Right renal pelvis (tissue), 4 donors: ENCODE measurements at places on chromosomes 1 and 21.

GRCh38 chr1:204104331-204105130 lies 31.6 kb downstream of the SOX13 start:
- DNase-seq, result no peak

GRCh38 chr1:53685272-53686051 lies 53.5 kb downstream of the GLIS1 start:
- DNase-seq, result no peak

- no peak for DNase-seq
These were observed 102.9 kb downstream of the DYRK1A start for GRCh38 chr21:37469441-37469840.

GRCh38 chr1:34625521-34626015 lies 129.3 kb upstream of the GJB5 start:
- no peak for DNase-seq

GRCh38 chr1:114094675-114095074 lies 59.0 kb downstream of the SYT6 start:
- no peak for DNase-seq

DNA sequence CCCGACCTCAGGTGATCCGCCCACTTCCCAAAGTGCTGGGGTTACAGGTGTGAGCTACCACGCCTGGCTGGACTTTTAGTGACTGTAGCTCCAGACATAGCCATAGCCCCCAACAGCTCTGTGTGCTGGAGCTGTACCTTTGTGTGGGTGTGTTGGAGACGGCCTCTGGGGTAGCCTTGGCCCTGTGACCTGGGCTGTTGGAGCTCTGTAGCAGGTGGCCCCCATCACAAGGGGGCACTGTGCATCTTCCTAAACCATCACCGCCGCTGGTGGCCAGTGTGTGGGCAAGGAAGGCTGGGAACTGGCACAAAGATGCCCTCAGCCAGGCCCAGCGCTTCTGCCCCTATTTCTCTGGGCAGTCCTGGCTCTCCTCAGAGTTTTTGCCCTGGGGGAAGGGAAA lies 38.4 kb upstream of the FOXO6 start:
- no peak for DNase-seq

GRCh38 chr1:184822267-184822666 lies 67.6 kb upstream of the EDEM3 start:
- DNase-seq, result no peak

- no peak for DNase-seq
These were observed 73.7 kb downstream of the KCNN3 start for GRCh38 chr1:154796303-154796892.

DNA sequence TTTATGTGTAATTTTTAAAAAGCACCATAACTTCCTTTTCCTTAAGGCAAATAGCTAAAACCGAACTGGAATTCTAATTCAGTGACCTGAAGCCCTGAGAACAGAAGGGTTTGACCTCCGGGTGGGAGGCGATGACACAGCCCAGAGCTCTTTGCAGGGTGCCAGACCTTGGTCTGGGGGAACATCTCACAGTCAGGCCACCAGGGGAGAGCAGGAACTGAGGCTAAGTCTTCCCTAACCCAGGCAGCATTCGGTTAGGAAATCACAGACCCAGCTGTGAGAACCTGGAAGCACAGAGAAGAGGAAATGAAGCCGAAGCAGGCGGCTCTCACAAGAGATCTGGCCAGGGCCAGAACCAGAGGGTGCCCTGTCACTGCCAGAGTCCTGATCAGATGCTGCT lies 444.8 kb downstream of the TTLL7 start:
- DNase-seq, result no peak

DNA sequence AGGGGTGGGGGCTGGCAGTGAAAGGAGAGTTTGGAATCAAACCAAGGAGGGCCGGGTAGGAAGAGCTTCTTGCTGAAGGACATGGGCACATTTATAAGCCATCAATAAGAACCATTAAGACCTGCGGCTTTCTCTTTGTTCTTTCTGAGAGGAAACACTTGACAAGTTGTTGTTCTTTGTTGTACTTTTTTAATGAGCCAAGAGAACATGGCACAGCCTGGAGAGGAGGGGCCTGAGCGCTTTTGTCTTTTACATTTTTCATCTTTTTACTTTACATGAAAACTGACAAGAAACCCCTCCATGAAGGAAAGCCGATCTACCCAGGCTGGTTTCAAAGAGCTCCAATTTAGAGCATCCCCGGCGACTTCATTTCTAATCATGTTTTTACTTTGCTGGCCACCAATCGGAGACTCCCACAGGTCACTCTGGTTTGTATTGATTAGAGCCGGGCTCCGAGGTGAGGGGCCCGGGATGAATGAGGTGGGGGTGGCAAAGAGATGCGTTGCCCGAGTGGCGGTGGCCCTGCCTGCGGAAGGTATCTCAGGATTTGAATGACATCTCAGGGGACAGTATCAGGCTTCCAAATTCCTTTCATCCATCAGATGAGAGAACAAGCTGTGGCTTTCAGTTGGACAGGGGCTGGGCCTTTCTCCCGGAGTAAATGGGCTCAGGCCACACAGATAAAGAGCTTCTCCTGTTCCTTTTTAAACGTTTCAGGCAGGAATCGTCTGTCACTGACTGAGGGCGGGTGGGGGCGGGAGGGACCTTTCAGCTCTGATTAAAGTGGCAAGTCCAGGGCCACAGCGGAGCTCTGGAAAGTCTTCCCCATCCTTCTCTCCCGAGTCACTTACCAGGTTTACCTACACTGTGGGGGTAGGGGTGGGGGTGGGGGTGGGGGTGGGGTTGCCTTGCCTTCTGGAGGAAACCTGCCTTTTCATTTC lies 138.8 kb upstream of the ARHGEF16 start:
- DNase-seq, result no peak

- DNase-seq, result no peak
These were observed 682.4 kb downstream of the ADGRL2 start for GRCh38 chr1:82483146-82483545.

GRCh38 chr1:245188403-245188802 lies 33.6 kb downstream of the KIF26B start:
- DNase-seq, result no peak

DNA sequence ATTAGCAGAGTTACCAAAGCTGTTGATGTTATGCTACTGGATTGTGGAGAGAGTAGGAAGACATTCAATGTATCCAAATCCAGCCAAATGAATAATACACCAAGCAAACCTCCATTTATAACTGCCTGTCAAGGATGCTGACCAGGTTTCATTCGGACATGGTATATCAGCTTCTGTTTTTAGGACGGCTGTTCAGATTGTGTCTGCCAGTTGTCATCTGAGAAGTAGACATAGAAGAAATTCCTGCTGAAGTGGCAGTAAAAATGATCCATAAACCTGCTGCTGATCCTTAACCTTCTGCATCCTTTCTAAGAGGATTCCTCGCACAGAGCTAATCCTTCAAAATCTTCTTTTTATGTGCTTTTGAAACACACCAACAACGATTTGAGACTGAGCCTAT lies 663.6 kb upstream of the PLXNA2 start:
- DNase-seq, result no peak
